Nasal cavity respiratory epithelium epithelial cell of viscerocranial mucosa (primary cell): ENCODE measurements at places on chromosomes 6 and 20. TPM values are rescaled to one million over a fixed set of nuclear protein-coding genes. Genes with fewer than 3 reads are reported as not detected.

Gene SLC22A2
- total RNA-seq = not detected in 2 replicates

Gene BMP6
- 0.21 and 2.1 TPM in 2 replicates for total RNA-seq

Gene CENPW
- 1.4 and 1.6 TPM in 2 replicates for total RNA-seq

Gene PDYN
- total RNA-seq = not detected in 2 replicates

Gene MLN
- total RNA-seq = not detected in 2 replicates

Gene HLA-DMA
- 0.68 and 2.4 TPM in 2 replicates for total RNA-seq

Gene CRISP2
- not detected in 2 replicates for total RNA-seq

Gene ADGRF1
- 4.7 and 8.9 TPM in 2 replicates for total RNA-seq
